ENCODE measurements at places on chromosomes 4 and X.

DNA sequence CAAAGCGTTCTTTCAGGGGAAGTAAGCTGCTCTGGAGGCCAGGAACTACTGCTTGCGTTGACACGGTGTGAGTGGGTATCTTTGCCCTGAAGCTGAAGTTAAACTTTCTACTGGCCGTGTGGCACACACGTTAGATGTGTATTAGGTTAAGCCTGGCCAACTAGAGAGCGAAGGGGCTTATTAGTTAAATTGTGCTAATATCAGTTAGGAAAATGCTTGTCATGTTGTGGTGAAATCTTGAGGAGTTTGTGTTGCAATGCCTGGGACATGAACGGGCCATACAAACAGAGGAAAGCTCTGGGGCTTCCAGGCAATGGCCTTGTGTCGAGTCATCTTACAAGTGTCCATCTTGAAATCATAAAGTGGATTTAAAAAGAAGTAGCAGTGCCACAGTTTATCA, 62.6 kb downstream of the NSUN7 start:
- no peak for DNase-seq

DNA sequence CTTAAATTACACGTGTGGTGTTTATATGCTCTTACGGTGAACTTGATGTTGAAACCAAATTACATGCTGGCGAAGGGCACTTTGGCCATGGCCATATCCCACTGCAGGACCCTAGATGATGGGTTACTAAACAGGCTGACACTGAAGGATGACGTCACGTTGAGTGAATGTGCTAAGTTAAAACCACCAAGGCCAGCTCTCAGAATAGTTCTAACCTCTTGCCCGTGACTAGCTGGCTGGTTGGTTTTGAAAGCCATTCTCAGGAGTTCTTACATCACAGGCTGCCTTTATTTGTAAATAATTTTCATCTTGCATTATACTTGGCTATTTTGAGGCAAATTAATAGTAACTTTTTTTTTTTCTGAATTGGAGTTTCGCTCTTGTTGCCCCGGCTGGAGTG, 41.3 kb upstream of the PHEX start:
- DNase-seq = no peak

GRCh38 chr4:157667836-157668235, 447.3 kb downstream of the GRIA2 start:
- DNase-seq = no peak

DNA sequence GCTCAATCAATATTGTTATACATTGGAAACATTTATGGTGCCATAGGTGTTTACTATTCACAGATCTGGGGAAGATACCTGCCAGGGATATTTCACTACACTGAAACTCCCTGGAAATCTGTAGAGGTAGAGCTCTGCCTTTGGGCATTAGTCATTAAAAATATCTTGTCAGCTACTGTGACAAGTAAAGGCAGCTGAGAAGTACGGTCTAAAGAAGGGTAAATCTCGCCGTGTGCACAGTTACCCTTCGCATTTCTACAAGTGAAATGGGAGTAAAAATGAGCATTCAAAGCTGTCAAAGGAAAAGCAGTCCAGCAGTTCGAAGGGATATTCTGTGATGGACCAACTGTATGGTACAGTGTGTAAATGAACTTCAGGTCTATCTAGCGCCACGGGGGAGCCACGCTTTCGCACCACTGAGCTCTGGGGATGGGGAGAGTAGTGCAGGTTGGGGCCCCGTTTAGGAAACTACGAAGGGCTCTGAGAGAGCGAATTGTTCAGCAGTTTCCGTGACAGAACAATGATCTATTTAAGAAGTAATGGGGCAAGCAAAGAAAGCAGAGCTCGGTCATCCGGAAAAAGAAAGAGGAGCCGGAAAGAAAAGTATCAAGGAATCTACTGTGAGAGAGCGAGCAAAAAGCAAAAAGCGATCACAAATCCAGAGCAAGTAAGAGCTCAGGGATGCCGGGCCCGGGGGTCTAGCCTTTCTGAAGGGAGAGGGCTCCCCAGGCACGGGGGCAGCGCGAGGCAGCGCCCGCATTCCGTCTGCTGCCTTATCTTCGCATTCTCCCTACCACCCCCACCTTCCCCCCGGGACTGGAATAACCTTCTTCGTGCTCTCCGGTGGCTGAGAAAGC, 646 bp downstream of the TIGD4 start:
- peak; percentile 23 for DNase-seq

GRCh38 chr4:98845960-98846359, 83.0 kb downstream of the EIF4E start:
- DNase-seq = no peak

DNA sequence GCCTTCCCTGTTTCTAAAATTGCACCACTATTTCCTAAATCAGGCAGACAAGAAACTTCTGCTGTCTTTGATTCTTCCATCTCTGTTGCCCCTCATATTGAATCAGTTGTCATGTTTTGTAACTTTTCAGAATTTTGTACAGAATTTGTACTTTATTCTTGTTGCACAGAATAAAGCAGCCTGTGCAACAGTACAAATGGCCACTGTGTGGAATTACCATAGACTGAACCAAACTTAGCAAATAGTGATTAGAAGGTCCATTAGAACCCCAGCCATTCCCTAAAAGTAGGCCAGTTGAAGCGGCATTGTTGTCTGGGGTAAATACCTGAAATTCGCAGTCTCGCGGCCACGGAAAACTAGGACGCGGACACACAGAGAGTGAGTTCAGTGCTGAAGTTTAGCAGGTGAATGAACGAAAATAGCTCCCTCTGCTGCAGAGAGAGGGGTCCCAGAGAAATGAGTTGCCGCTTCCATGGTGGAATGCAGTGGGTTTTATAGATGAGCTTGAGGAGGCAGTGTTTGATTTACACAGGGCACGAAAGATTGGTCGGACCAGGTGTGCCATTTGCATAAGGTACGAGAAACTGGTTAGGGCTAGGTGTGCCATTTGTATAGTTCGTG, 71.8 kb downstream of the C4orf33 start:
- DNase-seq = no peak

DNA sequence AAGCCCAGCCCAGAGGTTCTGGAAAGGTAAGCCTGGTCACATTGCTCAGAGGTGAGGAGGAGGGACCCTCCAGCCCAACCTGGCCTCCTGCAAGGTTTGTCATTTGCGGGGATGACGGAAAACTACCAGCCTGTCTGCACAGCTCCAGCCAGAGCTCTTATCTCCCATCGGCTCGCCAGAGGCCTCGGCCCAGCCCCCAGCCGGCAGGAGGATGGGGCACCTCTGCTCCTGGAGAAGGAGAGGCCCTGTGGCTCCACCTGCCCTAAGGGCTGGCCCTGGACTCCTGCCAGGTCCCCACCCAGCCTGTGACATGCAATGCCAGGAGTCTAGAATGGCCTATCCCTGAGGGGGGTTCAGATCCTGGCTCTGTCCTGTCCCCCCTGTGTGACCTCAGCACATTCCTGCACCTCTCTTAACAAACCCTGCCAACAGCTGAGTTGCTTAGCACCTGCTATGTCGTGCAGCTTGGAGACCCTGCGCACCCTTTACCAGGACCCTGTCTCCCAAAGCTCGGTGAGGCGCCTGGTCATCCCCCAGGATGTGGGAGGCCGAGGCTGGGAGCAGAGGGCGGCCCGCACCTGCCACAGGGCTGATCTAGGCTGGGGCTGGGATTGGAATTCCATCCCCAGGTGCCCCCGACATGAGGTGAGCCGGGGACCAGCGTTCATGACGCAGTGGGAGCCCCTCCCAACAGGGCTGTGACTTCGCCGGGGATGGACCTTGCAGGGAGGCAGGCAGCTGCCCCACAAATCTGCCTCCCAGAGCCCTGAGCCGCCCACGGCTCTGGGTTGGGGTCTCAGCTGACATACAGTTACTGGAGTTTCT, 14.4 kb downstream of the ADRA2C start:
- no peak for DNase-seq

- DNase-seq = no peak
Measured at GRCh38 chr4:8125526-8126056, 33.0 kb downstream of the ABLIM2 start.

DNA sequence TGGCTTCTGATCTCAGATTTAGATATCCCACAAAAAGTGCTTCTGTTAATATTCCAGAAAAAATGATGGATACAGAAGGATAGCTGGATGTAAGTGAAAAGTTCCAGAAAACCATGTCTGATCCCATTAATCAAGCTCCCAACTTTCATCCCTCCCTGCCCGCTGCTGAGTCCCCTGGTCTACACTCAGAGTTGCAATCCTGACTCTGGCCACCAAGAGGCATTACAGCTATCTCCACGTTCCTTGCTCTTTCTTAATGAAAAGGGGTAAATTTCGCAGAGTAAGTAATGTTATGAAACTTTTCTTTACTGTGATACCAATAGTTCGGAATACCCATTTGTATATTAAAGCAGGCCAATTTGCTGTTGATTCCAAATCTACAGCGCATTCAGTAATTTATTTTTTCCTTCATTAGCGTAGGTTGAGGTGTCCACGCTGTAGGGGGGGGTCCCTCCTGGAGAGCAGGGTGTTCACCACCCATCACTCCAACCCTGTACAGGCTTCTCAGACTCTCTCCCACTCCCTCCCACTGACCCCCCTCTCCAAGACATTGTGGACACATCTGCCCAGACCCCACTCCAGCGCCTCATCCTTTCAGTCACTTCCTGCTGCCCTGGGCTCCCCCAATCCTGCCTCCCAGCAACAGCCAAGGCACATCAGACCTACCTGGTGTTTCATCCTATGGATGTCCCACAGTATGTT, 55.1 kb downstream of the RAB40A start:
- DNase-seq = peak; percentile 33

DNA sequence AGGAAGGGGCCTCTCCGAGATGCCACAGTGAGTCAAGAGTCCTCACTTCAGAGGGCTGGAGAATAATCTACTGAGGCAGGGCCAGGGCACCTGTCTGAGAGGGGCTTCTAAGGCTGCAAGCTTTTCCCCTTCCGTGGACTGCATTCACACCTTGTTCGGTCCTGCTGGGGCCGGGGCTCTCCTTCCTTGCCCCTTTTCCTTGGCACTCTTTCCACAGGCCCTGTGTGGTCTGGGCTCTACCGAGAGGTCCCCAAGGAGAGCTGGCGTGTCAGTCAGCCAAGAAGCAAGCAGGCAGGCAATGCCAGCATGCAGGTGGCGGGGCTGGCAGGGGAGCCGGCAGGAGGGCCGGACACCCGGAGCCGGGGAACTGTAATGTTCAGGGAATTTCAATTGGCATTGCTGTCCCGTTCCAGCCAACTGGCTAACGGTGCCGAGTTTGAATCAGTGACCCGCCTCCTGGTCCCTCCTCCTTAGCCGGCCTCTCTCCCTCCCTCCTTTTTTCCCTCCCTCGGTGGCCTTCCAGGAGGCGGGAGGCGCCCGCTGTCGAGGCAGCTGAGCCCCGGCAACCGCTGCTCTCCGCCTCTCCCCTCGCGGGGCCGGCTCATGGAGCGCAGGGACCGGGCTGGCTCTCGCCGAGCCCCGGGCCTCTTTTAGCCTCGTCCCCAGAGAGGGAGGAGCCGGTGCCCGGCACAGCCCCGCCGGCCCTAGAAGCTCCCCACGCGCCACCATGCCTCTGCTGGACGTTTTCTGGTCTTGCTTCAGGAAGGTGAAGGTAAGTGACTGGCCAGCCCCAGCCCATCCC, at the start of gene STARD8:
Gene STARD8 (plus strand): TSS at position 511 of the 802 bp plus-strand sequence. CDS start 217 bp downstream, at position 728.
- DNase-seq = peak; percentile 77

DNA sequence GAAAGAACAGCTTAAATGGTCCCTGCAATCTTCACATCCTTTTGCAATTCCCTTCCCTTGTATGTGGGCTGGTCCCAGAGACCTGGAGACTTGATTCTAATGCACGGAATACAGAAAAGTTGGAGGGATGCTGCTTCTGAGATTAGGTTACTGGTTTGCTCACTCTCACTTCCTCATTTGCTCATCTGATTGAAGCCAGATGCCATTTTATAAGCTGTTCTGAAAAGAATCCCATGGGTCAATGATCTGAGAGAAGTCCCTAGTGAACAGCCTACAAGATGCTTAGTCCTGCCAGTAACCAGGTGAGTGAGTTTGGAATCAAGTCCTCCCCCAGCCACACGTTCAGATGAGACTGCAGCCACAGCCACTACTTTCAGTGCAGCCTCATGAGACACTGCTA, 35.9 kb downstream of the MAGEA1 start:
- no peak for DNase-seq

DNA sequence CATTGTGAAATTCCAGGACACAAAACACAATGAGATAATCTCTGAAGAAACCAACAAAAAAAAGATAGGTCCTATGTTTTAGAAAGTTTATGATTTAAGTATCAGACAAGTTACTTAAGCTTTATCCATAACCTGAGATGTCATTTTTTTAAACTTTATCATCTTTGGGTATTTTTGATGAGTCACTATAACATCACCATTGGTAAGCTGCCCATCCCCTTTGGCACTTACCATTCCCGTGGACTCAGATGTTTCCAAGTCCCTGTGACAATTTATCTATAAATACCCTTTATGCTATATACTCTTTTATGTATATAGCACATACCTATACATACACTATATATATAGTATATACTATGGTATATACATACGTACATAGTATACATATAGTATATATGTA, 198.9 kb upstream of the GEMIN8 start:
- no peak for DNase-seq

DNA sequence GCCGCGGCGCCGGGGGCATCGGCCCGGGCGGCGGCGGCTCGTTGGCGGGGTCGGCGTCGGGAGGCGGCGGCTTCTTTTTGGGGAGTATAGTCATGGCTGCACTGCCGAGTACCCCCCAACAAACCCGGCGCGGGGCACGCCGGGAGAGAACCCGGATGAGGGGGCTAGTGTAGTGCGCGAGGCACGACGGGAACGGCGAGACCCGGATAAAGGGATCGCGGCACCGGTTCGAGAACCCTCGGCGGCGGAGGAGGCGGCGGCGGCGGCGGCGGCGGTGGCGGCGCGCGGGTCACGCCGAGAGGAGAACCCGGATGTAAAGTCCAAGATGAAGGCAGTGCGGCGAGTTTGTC, at the start of gene OTUD5:
Gene OTUD5 (minus strand): TSS at position 131 of the 350 bp plus-strand sequence. CDS start 37 bp downstream, at position 94.
- DNase-seq = peak; percentile 52

DNA sequence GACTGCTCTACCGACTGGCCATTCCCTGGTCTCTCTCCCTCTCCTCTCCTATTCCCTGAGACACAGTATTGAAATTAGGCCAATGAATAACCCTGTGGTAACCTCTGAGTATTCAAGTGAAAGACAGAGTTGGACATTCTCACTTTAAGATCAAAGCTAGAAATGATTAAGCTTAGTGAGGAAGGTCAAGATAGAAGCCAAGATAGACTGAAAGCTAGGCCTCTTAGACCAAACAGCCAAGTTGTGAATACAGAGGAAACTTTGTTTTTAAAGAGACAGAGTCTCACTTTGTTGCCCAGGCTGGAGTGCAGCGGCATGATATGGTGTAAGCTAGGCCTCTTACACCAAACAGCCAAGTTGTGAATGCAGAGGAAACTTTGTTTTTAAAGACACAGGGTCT, 64.6 kb downstream of the KDM6A start:
- DNase-seq = peak; percentile 76

GRCh38 chr4:20248155-20248558, 3.5 kb upstream of the SLIT2 start:
- DNase-seq = peak; percentile 69

GRCh38 chrX:10507181-10507580, 113.2 kb downstream of the MID1 start:
- no peak for DNase-seq
